Karpas-422 (cell line): ENCODE measurements at places on chromosomes 11 and 22.

DNA sequence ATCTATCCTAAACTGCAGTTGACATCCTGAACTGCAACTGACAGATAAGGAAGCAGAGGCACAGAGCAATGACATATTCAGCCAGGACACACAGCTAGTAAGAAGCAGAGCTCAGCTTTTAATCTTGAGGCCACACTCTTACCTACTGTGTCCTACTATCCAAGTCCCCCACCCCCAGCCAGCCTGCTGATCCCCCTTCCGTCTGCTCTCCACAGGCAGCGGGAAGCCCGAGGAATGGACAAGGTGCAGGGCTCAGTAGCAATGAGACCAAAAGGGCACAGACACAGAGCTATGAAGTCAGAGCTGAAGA lies 4.3 kb downstream of the POLR3H start:
- DNase-seq: no peak

DNA sequence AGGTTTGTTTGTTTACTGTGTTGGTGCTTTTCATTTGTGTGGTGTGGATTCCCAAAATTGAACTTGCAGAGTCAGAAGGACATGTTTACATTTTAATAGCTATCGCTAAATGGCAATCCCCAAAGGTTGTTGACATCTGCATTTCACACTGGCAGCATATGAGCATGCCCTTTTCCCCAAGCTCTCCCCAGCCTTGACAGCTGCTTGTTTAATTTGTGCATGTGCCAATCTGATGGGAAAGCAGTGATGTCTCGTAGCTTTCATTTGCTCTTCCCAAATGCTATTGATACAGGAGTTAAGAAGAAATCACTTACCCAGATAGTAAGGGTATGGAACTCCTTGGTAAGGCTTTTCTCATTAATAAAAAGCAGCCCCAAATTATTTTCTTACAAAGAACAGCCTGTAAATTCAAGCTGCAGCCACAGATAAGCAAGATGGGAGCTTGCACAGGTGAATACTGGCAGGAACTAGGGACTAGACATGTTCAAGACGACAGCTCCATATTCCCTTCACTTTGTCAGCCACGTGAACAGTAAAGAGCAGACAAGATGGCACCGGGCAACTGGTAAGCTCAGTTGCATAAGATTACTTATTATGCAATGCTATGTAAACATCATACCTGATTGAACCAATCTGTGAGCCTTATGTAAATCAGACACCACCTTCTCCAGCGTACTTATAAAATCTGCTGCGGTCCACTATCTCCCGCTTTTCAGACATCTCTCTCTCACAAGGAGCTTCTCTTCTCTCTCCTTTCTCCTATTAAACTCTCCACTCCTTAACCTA lies 87.4 kb downstream of the IGLL5 start:
- DNase-seq: no peak

DNA sequence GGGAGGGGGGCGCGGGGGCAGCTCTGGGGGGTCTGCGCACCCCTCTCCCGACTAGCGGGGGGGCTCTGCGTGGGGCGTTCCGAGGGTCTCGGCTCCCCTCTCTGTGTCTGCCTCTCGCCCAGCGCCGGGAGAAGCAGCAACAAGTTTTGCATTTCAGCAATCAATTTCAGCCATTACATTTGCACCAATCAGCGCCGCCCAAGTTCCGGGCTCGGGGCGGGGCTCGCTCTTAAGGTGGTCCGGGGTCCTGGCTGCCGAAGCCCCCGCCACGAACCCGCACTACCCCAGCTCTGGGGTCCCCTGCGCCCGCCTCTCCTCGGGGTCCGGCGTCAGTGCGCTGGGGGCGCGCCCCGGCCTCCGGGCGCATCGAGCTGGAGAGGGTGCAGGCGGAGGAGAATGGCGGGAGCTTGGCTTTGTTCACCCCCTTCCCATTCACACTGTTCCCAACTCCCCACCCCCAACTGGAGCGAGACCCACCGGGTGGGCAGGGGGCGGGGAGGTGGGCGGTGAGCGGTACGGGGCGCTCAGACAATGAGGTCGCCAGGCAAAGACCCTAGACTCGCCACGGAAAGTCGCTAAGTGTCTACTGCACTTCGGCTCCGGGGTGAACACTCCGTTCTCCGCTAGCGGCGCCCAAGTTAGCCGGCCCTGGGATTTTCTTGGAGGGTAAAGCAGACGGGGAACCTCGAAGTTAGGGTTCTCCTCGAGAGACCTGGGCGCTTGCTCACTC lies at the start of gene MN1:
Gene MN1, minus strand, starts transcription at position 141 of the 730 bp plus-strand sequence. CDS start 1,213 bp downstream, outside the sequence.
- DNase-seq: no peak

DNA sequence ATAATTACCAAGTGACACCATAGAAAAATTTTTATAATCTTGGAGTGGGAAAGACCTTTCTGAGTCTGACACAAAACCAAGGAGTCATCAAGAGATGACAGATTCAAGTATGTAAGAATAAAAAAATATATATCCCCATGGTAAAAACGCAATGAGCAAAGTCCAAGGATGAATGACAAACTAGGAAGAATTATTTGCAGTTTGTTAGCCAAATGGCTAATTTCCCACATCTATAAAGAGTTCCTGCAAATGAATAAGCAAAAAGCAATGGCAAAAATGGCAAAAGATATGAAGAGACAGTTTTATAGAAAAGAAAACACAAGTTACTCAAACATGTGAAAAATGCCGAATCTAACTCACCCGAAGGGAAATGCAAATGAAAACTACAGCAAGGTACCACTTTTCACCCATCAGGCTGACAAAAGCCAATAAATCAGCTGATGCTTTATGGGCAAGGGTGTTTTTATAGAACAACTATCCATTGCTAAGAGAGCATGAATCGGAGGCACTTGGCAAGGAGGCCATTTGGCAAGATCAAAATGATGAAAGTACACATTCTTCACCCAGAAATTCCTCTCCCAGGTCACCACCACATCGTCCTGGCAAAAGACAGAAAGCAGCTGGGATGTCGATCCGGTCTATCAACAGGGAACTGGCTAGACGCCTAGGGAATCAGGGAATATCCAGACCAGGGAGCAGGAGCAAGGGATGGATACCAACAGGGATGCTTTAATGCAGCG lies 21.1 kb upstream of the KLHL35 start:
- DNase-seq: no peak

DNA sequence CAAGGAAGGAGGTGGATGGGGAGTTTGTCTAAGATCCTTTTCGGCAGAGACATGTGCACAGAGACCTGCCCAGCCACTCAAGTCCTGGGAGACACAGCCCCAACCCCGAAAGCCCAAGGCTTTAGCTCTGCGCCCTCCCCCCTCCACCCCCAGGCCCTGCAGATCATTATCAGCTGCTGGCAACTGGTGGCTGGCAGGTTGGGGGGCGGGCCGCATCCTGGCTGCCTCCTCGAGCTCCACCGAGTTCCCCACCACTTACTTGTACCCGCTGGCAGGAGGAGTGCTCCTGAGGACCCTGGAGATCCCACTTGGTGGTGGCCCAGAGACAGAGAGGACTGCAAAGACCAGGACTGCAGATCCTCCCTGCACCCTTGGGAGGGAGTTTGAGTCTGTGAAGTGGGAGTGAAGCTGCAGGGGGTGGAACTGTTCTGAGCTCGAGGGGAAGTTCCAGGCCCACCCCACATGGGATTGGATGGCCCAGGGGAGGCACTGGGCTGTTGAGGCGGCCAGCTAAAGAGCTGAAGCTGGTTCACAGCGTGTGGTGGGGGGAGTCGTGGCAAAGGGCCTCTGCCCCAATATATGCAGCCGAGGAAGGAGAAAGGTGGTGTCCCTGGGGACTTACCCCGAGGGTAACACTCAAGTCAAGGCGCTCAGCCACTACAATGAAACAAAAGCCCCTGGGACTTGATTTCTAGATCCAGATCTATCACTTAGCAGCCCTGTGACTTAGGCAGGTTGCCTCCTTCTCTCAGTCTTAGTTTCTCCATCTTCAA lies 19.9 kb upstream of the CCDC86 start:
- peak; percentile 50 for DNase-seq

DNA sequence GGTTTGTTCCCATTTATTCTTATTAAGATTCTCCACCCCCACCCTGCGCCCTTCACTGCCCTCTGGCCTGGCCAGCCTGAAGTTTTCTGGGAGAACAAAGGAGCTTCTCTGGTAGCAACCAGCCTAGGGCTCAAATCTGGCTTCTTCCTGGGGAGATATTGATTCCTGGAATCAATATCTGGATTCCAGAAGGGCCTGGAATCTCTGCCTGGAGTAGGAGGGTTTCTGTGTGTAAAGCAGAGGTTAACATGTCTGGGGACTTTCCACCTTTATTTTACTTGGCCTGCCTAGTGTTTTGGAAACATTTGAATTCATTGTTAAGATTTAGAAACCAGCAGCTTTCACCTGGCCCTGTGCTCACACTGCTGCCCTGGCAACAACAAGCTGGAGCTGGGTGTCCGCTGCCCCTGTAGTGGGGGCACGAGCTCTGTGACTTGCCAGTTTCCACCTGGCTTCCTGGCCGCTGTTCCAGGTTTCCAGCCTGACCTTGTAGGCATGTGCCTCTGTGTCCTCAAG lies 5.5 kb downstream of the C11orf91 start:
- no peak for DNase-seq

DNA sequence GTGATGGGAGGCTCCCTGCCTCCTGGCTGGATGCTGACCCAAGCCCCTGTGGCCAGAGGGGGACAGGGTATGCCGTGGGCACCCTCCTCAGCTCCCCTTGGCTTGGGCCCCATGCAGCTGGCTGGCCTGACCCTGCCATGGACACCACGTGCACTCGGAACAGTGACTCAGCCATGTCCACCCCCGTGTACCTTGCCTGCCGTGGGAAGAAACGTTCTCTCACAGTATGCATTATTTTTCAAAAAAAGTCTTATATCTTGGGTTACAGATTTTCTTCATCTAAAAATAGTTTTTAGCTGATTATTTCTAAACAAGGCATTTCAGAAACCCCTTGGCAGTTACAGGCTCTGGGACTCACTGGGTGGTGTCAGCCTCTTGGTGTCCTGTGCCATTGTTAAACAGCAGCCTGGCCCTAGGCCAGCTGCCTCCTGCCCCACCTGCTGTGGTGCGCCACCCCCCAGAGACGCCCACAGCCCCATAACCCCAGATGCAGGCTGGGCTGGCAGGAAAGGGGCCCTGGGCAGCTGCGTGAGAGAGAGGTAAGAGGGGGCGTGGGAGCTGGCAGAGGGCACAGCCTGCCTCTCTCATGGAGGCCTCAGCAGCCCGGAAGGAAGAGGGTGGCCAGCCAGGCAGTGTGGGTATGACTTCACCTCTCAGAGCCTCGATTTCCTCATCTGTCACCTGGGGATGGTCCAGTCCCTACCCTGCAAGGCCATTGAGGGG lies 99.8 kb downstream of the MORC2 start:
- no peak for DNase-seq

- no peak for DNase-seq
Observed at GRCh38 chr22:35914665-35915476, 113.8 kb downstream of the RBFOX2 start.

GRCh38 chr11:3163241-3163981 lies 1.7 kb downstream of the OSBPL5 start:
- no peak for DNase-seq

- no peak for DNase-seq
Observed at GRCh38 chr11:67345247-67345919, 8.0 kb downstream of the POLD4 start.

- DNase-seq: no peak
Observed at GRCh38 chr11:47791774-47792430, 24.8 kb upstream of the FNBP4 start.

DNA sequence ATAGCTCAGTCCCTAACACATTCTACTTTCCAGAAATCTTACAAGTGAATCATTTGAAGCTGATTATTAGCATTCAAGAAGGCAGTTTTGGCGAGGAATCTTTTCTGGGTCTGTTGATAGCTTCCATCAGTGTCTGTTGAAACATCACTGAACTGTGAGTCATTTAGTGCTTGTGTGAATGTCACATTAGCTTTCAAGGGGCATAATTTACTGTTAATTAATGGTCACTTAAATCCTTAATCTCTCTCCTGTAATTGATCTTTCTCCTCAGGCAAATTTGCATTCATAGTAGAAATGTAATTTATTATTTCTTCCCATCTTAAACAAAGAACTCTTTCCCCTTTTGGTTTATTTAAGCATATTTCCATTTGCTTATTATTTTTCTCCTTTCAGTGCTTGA lies 2.6 kb downstream of the HTR3B start:
- no peak for DNase-seq

GRCh38 chr11:124198897-124199296 lies 15.8 kb downstream of the OR10D3 start:
- no peak for DNase-seq

DNA sequence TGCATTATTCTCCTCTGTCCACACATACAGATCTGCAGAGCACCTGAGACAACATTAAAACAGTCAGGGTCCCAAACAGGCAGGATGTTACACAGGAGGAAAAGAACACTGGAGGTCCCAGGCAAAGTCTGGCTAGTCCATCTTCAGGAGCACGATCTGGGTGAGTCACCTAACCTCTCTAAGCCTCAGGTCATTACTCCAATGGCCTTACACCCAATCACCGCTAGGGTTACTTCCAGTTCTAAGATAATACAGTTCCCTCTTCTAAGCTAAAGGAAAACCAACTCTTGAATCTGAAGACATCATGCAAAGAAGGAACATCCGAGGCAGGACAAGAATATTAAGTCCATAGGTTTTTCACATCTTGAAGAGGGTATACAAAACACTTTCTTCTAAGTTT lies 24.5 kb downstream of the ASCC2 start:
- DNase-seq: no peak

GRCh38 chr11:1896468-1896867 lies 4.8 kb upstream of the PRR33 start:
- no peak for DNase-seq

DNA sequence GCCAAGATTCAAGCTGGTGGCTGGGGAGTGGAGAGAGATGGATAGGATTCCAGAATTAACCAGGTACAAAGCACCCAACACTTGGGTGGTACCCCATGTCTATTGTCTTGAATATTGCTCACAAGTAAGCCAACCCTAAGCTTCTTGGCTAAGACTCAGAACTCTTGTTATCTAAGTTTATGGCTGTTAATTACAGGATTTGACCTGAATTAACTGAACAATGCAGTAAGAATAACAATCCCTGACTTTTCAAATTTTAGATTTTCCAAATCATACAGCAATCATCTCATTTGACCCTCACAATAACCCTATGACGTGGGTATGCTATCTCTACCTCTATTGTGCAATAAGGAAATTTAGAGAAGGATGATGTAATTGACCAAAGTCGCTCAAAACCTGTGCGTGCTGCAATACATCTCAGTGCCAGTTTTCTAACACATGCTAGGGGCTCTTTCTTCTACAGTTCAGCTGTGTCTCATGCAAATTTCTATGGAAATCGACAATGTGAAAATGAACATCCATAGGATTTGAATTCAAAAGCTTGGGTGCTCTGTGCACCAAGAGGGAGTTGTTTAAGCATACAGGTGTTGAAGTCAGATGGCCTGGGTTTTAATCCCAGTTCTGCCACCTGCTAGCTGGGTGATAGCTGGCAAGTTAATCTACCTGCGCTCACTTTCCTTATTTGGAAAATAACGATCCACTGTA lies 40.1 kb upstream of the APLNR start:
- no peak for DNase-seq

DNA sequence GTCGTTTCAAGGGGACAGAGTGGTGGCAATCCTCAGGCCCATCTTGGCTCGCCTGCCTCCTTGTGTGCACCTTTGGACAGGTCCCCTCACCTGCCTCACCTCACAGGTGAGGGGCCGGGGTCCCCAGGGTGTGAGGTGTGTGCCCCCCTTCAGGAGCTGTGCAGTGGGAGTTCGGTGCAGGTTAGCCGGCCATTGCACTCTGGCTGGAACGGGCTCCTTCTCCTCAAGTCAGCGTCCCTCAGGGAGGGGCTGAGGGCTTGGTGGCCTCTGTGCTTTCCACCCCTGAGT lies 269.1 kb downstream of the TBC1D22A start:
- DNase-seq: no peak
